ENCODE measurements at places on chromosomes 5 and 9. TPM values are rescaled to one million over a fixed set of nuclear protein-coding genes. Genes with fewer than 3 reads are reported as not detected.

- peak; percentile 69 for DNase-seq
Measured at GRCh38 chr5:27592231-27592630, 553.8 kb upstream of the CDH9 start.

- DNase-seq: no peak
Measured at GRCh38 chr5:34703767-34704713, 47.9 kb downstream of the RAI14 start.

The HTR4 gene
- total RNA-seq: not detected

DNA sequence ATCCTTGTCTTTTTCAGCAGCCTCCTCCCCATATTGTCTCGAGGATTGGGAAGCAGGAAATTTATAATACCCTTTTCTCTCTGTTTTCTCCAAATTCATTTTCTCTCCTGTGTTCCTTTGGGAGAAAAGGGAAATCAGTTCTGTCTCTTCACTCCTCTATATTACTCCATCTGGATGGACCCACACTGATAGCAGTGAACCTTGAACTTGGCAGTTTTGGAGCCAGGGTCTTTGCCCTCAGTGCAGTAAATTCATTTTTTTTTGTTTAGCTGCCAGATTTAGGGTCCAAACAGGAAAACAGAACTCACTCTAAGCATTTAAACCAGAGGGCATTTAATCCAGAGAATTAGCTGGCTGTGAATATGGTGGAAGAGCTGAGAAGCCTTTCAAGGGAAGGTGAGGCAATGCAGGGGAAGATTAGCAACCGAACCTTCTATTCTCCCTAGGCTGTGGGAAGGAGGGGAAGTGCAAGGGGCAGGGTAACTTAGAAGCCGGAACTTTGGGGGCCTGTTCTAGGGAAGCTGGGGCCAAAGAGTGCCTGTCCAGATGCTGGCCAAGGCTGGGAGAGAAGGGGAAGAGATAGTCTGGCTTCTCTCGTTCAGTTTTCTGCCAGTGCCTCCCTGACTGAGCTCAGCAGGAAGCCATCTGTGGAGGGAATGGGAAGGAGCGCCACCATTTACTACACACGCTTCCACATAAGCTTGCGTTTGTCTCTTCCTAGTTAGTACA is 16.3 kb upstream of the NPR2 start:
- DNase-seq: no peak

The JAKMIP2 gene
- total RNA-seq: 15.1 TPM

GRCh38 chr5:146818822-146819221 is 59.7 kb downstream of the PPP2R2B start:
- no peak for DNase-seq

Measured in astrocyte (in vitro differentiated cells and primary cell).